ENCODE measurements at places on chromosomes 6 and 20.

GRCh38 chr6:88377976-88378568, 211.9 kb upstream of the CNR1 start:
- H3K4me3 ChIP-seq, result no peak overlapping the region
- no peaks in the 10 kb centered on the region for H3K36me3 ChIP-seq
- peaks cover 4% of the 10 kb centered on the region for H3K4me1 ChIP-seq
- no peak for DNase-seq

DNA sequence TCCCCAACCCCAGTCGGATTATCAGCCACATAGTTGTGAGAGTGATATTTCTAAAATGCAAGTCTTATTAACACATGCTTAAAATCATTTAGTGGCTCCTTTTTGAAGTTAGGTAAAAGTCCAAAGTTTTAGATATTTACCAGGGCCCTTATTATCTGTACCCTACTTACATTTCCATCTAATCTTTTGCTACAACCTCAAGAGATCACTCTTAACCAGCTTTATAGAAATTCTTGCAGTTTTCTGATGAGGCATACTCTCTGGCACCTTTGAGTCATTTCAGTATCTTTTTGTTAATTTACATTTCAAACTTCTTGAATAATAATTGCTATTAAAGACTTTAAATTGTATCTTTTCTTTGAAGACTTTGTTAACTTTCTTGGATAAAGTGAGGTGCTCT, 453.3 kb downstream of the RFPL4B start:
- H3K4me1 ChIP-seq, result no peaks in the 10 kb centered on the region
- no peaks in the 10 kb centered on the region for H3K27me3 ChIP-seq
- H3K36me3 ChIP-seq, result no peaks in the 10 kb centered on the region
- no peak for DNase-seq
- H3K27ac ChIP-seq, result no peak overlapping the region

- no peaks in the 10 kb centered on the region for H3K27me3 ChIP-seq
- no peaks in the 10 kb centered on the region for H3K36me3 ChIP-seq
- H3K4me1 ChIP-seq, result no peaks in the 10 kb centered on the region
- no peak for DNase-seq
- no peak overlapping the region for H3K27ac ChIP-seq
Measured at GRCh38 chr6:11132194-11132888, 20.8 kb upstream of the ERVFRD-1 start.

DNA sequence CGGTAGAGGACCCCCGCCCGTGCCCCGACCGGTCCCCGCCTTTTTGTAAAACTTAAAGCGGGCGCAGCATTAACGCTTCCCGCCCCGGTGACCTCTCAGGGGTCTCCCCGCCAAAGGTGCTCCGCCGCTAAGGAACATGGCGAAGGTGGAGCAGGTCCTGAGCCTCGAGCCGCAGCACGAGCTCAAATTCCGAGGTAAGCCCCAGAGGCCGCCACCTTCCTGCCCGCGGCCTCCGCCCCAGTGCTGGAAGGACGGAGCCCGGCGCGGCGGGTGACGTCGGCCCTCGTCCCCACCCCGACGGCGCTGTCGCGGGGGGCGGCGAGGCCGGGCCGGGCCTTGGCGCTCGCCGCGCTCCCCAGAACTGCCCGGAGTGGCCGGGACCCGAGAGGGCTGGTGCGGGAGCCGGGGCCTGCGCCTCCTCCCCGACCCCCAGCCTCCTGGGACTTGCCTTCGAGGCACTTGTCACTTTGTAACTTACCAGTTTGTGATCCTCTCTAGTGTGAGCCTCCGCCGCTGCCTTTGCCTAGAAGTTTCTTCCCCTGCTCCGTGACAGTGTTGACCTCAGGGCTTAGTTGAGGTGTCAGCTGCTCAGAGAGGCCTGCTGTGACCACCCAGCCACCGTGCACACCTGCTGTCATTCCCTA, 417 bp downstream of the VAPB start:
- peak overlapping the region; percentile 94 for H3K4me3 ChIP-seq
- no peaks in the 10 kb centered on the region for H3K36me3 ChIP-seq
- H3K27ac ChIP-seq, result peak overlapping the region; percentile 93
- DNase-seq, result peak; percentile 33
- peaks cover 47% of the 10 kb centered on the region for H3K4me1 ChIP-seq

- H3K4me1 ChIP-seq, result peaks cover 12% of the 10 kb centered on the region
- H3K27me3 ChIP-seq, result no peaks in the 10 kb centered on the region
- no peak overlapping the region for H3K4me3 ChIP-seq
- DNase-seq, result no peak
- H3K36me3 ChIP-seq, result no peaks in the 10 kb centered on the region
Measured at GRCh38 chr6:159201336-159201735, 32.1 kb downstream of the FNDC1 start.

DNA sequence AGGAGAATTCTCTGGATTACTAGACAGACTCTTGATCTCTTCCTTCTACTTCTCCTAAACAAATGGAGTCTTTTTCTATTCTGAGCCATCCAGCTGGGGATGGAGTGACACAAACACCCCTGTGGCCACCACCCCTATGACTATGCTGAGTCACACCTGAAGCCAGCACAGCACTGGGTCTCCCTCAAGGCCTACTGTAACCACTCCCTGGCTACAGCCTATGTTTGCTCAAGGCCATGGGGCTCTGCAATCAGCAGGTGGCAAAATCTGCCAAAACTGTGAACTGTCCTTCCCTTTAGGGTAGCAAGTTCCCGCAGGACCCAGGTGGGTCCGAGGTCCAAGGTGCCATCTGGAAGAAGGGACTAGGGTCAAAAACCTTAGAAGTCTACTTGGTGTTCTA, 132.3 kb downstream of the TINAG start:
- H3K27me3 ChIP-seq, result no peaks in the 10 kb centered on the region
- no peak overlapping the region for H3K4me3 ChIP-seq
- no peaks in the 10 kb centered on the region for H3K36me3 ChIP-seq
- no peak for DNase-seq

GRCh38 chr20:7459083-7459482, 481.2 kb downstream of the HAO1 start:
- no peak overlapping the region for H3K27ac ChIP-seq
- no peak overlapping the region for H3K4me3 ChIP-seq
- H3K27me3 ChIP-seq, result no peaks in the 10 kb centered on the region

- H3K36me3 ChIP-seq, result no peaks in the 10 kb centered on the region
- no peaks in the 10 kb centered on the region for H3K27me3 ChIP-seq
- DNase-seq, result no peak
Measured at GRCh38 chr6:144155529-144155928, 5.2 kb downstream of the STX11 start.

GRCh38 chr6:118755941-118756646, 104.7 kb upstream of the CEP85L start:
- no peak overlapping the region for H3K27ac ChIP-seq
- no peak overlapping the region for H3K4me3 ChIP-seq
- H3K36me3 ChIP-seq, result no peaks in the 10 kb centered on the region
- DNase-seq, result peak; percentile 80
- H3K4me1 ChIP-seq, result no peaks in the 10 kb centered on the region

- H3K4me3 ChIP-seq, result no peak overlapping the region
- no peak overlapping the region for H3K27ac ChIP-seq
- H3K27me3 ChIP-seq, result no peaks in the 10 kb centered on the region
- no peak for DNase-seq
Measured at GRCh38 chr6:34673064-34673463, 23.5 kb downstream of the ILRUN start.

- H3K4me1 ChIP-seq, result no peaks in the 10 kb centered on the region
- no peaks in the 10 kb centered on the region for H3K27me3 ChIP-seq
- H3K36me3 ChIP-seq, result no peaks in the 10 kb centered on the region
- H3K4me3 ChIP-seq, result no peak overlapping the region
Measured at GRCh38 chr6:34132486-34133185, 13.3 kb downstream of the GRM4 start.

DNA sequence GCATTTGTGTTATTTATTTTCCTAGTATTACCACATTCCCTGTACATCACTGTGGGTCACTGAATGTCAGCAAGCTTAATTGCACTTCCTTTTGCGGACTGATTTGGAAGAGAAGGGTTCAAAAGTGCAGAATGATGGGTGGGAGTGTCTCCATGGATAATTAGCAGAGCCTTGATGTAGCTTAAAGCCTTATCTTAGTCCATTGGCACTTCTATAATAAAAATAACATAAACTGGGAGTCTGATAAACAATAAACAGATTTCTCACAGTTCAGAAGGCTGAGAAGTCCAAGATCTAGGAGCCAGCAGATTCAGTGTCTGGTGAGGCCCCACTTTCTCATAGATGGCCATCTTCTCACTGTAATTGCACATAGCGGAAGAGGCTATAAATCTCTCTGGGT, 501.1 kb upstream of the POU3F2 start:
- no peaks in the 10 kb centered on the region for H3K4me1 ChIP-seq
- no peaks in the 10 kb centered on the region for H3K36me3 ChIP-seq
- no peak for DNase-seq
- no peak overlapping the region for H3K4me3 ChIP-seq

GRCh38 chr6:132495604-132496079, 17.3 kb downstream of the STX7 start:
- H3K4me1 ChIP-seq, result peaks cover 27% of the 10 kb centered on the region
- no peaks in the 10 kb centered on the region for H3K36me3 ChIP-seq
- DNase-seq, result no peak
- no peak overlapping the region for H3K27ac ChIP-seq

DNA sequence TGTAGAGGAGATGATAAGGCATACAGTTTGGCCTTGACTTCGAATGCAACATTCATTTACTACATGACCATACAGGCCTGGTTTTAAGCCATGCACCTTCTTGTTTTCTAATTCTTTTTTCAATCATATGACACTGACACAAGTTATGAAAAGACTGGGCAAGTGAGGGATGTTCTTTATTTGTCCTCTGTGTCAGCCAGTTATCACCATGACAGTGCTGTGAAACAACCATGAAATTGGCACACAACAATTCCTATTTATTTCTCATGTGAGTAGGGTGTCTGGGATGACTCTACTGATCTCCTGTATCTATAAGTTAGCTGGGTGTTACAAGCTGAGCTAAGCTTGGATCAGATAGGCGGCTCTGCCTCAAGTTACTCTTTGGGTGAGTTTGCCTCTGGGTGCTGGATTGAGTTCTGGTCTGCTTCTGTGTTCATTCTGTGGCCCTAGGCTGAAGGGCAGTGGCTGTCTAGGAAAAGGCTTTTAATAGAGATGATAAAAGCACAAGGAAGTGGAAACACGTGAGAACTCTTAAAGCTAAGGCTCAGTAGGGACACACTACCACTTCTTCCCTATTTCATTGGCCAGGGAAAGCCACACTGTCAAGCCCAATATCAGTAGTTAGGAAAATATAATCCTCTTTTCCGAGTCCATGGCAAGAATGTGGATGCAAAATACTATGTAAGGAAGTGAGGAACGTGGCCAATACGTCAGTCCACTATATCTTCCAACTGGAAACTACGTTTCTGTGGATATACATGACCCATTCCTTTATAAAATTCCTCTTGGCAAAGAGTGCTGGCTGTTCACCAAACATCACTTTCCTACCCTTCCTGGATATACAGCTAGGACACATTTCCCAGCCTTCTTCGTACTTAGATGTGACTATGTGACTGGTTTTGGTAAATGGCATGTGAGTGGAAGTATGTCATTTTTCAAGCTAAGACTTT, 126.2 kb upstream of the RNF24 start:
- H3K4me1 ChIP-seq, result no peaks in the 10 kb centered on the region
- no peaks in the 10 kb centered on the region for H3K27me3 ChIP-seq
- DNase-seq, result no peak

- H3K27me3 ChIP-seq, result peaks cover 4% of the 10 kb centered on the region
- H3K4me1 ChIP-seq, result no peaks in the 10 kb centered on the region
- no peak for DNase-seq
- no peaks in the 10 kb centered on the region for H3K36me3 ChIP-seq
- H3K4me3 ChIP-seq, result no peak overlapping the region
Measured at GRCh38 chr20:31991339-31991705, 18.9 kb upstream of the CCM2L start.

DNA sequence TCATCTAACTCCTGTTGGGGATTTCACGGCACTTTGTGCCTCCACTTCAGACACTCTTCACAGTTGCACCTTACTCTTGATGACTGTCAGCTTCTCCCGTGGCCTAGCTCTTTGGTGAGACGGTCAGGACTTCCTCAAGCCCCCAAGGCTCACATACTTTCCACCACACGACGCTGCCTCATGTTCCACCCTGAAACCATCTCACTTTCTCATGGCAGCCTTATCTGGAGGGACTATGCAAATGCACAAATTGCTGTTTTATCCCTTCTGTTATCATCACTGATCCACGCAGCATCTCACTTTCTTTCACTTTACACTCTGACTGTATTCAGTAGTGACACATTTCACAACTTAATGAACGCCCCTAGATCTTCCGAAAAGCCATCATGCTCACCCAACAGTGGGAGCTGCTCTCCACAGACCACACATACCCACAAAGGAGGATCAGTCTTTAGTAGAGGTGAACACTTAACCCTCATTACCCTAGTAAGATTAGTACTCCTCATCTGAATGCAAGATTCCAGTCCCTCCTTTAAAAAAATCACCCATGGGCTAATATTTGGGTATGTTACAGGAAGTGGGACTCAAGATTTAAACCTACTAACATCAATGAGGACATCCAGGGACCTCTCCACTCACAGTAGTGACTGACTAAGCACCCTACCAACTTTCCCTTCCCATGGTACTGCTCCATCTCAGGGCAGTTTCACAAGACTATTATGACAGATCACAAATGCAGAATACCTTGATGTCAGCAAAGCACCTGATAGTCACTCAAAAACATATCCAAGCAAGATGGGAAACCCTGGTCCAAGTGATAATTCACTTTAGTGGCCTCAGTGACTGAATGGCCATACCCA, 35.4 kb downstream of the FYN start:
- no peaks in the 10 kb centered on the region for H3K36me3 ChIP-seq
- H3K4me3 ChIP-seq, result no peak overlapping the region
- H3K27me3 ChIP-seq, result no peaks in the 10 kb centered on the region
- peaks cover 29% of the 10 kb centered on the region for H3K4me1 ChIP-seq

GRCh38 chr6:327538-328116, 35.3 kb downstream of the DUSP22 start:
- H3K4me1 ChIP-seq, result peaks cover 19% of the 10 kb centered on the region
- DNase-seq, result no peak
- no peak overlapping the region for H3K4me3 ChIP-seq
- no peak overlapping the region for H3K27ac ChIP-seq
- H3K36me3 ChIP-seq, result no peaks in the 10 kb centered on the region
- no peaks in the 10 kb centered on the region for H3K27me3 ChIP-seq

DNA sequence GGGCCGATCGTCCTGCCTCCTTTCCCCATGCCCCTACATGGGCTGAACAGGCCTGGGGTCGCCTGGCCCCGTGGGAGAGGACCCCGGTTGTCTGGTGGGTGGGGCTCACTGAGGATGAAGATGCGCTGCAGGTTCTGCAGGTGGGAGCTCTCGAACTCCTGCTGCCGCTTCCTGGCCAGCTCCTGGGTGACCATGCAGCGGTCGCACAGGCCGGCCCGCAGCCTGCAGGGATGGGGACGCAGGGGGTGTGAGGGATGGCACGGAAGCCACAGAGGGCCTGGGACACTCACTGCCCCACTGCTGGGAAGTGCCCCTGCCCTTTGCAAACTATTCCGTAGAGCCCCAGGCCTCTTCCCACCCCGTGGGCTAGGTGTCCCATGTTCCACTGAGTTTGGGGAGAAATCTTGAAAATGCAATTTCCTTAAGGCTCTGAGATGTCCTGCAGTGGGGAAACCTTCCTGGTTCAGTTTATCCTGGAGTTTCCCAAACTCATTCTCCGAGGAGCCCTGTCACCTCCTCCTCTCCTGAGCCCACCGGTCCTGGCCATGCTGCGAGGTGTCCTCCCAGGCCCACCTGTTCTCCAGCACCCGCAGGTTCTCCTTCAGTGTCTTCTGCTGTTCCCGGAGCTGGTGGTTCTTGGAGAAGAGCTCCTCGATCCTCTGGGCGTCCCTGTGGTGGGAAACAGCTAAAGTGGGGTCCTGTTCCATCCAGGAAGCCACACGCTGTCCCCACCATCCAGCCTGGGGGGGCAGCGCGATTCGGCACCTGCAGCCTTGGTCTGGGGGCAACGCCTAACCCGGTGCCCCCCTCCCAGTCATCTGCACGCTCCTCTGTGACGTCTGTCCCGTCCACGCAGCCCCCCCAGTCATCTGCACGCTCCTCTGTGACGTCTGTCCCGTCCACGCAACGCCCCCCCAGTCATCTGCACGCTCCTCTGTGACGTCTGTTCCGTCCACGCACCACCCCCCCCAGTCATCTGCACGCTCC, 9.9 kb upstream of the CABLES2 start:
- H3K4me1 ChIP-seq, result no peaks in the 10 kb centered on the region
- DNase-seq, result no peak
